ENCODE measurements at places on chromosomes 5 and 9. TPM values are rescaled to one million over a fixed set of nuclear protein-coding genes. Genes with fewer than 3 reads are reported as not detected.

The SPINK13 gene
- not detected for total RNA-seq

The ZER1 gene
- 46.6 TPM for total RNA-seq

The ZNF782 gene
- 10.6 TPM for total RNA-seq

The GADD45G gene
- total RNA-seq = 6.2 TPM

The ARID3C gene
- total RNA-seq = not detected

The PCDHA11 gene
- total RNA-seq = 0.57 TPM

The ENC1 gene
- 48.5 TPM for total RNA-seq

The PCDHGA7 gene
- total RNA-seq = 5.8 TPM

The FREM1 gene
- total RNA-seq = 17.5 TPM

The MARVELD2 gene
- total RNA-seq = 32.4 TPM

The EPB41L4A gene
- 36.5 TPM for total RNA-seq

The BSPRY gene
- 10.2 TPM for total RNA-seq

The LRRC19 gene
- total RNA-seq = not detected

The FGF18 gene
- total RNA-seq = 0.81 TPM

The POU5F2 gene
- total RNA-seq = 4.9 TPM

The C9orf50 gene
- not detected for total RNA-seq

The ALDOB gene
- total RNA-seq = 0.70 TPM

The NCBP1 gene
- 39.8 TPM for total RNA-seq

The SCGB3A2 gene
- total RNA-seq = not detected

The SPATA6L gene
- total RNA-seq = 23.1 TPM

The MLANA gene
- total RNA-seq = not detected

The GLIPR2 gene
- total RNA-seq = 16.3 TPM

The IFNA13 gene
- not detected for total RNA-seq

The INSL4 gene
- total RNA-seq = not detected

The SPEF2 gene
- total RNA-seq = 12.9 TPM

The SHC3 gene
- 4.7 TPM for total RNA-seq

The NUP155 gene
- total RNA-seq = 32.4 TPM

The PDGFRB gene
- total RNA-seq = 108 TPM

The TLE4 gene
- total RNA-seq = 91.9 TPM

The PCDHGA11 gene
- 5.1 TPM for total RNA-seq

The PDCD1LG2 gene
- total RNA-seq = 1.7 TPM

The SV2C gene
- 0.60 TPM for total RNA-seq

The NR5A1 gene
- not detected for total RNA-seq
